ENCODE measurements at places on chromosomes 16 and 17.

GRCh38 chr16:57092786-57093411 lies 516 bp downstream of the CPNE2 start:
- peaks cover 7% of the 10 kb centered on the region for H3K27me3 ChIP-seq
- H3K36me3 ChIP-seq: no peaks in the 10 kb centered on the region
- peak overlapping the region; percentile 72 for H3K4me3 ChIP-seq
- H3K27ac ChIP-seq: no peak overlapping the region
- peaks cover 9% of the 10 kb centered on the region for H3K4me1 ChIP-seq
- DNase-seq: peak; percentile 58

- no peaks in the 10 kb centered on the region for H3K36me3 ChIP-seq
- peaks cover 55% of the 10 kb centered on the region for H3K4me1 ChIP-seq
- no peak overlapping the region for H3K4me3 ChIP-seq
- H3K27ac ChIP-seq: peak overlapping the region; percentile 33
Measured at GRCh38 chr16:74577882-74578366, 29.0 kb downstream of the GLG1 start.

DNA sequence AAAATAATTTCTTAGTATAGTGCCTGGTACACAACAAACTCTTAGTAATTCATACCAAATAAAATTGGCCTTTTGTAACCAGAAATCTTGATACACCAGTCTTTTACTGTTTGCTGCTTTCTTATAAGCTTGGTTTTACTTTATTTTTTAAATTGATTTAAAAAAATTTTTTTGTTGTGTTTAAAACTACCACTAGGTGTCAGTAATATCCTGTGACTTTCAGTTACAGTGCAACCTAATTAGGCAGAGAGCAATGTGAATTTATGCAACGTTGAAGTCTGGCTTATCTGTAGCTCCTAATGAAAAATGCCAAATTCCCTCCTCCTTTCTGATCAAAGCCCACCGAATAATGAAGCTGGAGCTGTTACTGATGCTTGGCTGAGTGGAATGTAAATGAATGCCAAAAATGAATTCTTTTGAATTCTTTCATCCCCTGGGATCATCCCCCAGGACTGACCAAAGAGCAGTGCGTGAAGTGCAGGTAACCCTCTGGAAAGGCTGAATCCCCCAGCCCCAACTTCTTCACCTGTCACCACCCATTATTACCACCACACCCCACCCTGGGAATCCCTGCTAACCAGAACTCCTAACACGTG lies 3.8 kb downstream of the ERCC4 start:
- no peak overlapping the region for H3K4me3 ChIP-seq
- peaks cover 21% of the 10 kb centered on the region for H3K4me1 ChIP-seq
- no peak for DNase-seq
- no peaks in the 10 kb centered on the region for H3K27me3 ChIP-seq
- H3K27ac ChIP-seq: no peak overlapping the region

DNA sequence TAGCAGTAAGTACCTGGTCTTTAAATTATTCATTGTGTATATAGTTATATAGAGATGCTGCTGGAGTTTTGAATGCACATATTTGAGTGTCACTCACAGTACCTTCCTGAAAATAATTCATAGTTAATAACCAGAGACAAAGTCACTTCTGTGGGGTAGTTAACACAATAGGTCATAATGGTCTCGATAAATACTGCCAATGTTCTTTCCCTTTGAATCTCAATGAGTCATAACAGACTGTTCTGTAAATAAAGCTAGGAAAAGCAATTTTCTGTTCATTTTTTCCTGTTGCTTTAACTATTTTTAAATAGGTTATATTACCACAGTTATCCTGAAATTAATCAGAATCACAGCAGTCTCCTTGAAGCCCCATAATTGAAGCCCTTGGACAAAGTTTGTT lies 87.2 kb downstream of the MAP2K4 start:
- no peak overlapping the region for H3K4me3 ChIP-seq
- H3K27ac ChIP-seq: no peak overlapping the region
- H3K27me3 ChIP-seq: no peaks in the 10 kb centered on the region
- no peak for DNase-seq

- H3K27ac ChIP-seq: no peak overlapping the region
- no peak for DNase-seq
- peaks cover 20% of the 10 kb centered on the region for H3K4me1 ChIP-seq
- H3K27me3 ChIP-seq: no peaks in the 10 kb centered on the region
Measured at GRCh38 chr17:5552841-5553240, 31.5 kb downstream of the NLRP1 start.

DNA sequence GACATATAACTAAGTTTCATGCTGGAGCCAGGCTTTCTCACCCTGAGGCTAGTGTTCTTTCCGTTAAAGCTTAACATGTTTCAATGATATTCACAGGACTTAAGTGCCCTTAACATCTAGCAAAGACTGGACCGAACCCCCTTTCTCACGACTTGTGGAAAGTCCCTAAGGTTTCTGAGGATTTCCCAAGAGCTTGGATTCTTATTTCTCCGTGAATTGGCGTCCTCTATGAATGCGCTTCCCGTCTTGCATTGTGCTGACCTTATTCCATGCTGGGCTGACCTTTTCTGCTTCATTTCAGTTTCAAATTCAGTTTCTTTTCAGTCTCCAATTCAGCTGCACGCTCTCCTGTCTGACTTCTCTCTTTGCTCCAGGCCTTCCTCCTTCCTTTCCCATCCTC lies 206.4 kb downstream of the HS3ST3A1 start:
- no peak overlapping the region for H3K27ac ChIP-seq
- H3K36me3 ChIP-seq: no peaks in the 10 kb centered on the region
- H3K4me1 ChIP-seq: no peaks in the 10 kb centered on the region
- H3K4me3 ChIP-seq: no peak overlapping the region
- H3K27me3 ChIP-seq: no peaks in the 10 kb centered on the region

DNA sequence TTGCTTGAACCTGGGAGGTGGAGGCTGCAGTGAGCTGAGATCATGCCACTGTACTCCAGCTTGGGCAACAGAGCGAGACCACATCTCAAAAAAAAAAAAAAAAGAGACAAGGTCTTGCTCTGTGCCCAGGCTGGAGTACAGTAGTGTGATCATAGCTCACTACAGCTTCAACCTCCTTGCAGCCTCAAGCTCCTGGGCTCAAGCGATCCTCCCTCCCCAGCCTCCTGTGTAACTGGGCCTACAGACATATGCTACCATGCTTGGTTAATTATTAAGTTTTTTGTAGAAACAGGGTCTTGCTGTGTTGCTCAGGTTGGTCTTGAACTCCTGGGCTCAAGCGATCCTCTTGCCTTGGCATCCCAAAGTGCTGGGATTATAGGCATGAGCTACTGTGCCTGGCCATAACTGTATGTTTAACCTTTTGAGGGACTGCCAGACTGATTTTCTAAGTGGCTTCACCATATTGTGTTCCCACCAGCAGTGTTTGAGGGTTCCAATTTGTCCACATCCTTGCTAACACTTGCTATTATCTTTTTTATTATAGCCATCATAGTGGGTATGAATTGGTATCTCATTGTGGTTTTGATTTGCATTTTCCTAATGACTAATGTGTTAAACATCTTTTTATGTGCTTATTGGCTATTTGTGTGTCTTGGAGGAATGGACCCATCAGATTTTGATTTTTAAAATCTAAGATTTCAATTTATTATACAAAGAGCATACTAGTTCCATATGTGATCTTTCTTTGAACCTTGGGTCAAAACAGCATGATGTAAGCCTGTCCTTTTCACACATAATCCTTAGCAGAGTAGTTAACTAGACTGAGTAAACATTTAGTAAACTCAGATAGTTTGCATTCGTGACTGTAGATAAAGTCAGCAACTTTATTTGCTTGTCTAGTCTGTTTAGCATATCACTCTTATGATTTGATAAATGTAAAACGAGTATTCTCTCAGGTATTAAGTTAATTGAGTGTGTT lies 38.1 kb upstream of the KPNB1 start:
- H3K36me3 ChIP-seq: peaks cover 18% of the 10 kb centered on the region
- no peaks in the 10 kb centered on the region for H3K27me3 ChIP-seq
- H3K4me1 ChIP-seq: peaks cover 9% of the 10 kb centered on the region
- no peak for DNase-seq
- no peak overlapping the region for H3K27ac ChIP-seq

DNA sequence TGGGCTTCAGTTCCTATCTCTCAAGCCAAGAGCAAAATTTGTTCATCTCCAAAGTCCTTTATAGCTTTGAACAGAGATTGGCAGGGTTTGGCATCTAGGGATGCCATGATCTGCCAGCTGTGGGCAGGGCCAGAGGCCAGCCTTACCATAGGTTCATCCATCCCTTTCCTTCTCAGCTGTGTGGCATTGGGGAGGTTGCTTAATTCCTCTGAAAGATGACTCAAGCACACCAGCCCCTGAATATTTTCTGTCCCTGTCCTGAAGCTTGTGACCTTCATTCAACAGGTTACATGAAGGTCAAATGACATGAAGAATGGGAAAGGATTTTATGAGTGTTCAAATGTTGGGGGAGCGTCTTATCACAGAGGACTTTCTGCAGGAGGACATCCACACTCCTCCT lies 3.4 kb downstream of the MT1G start:
- DNase-seq: no peak
- peaks cover 21% of the 10 kb centered on the region for H3K27me3 ChIP-seq
- peaks cover 2% of the 10 kb centered on the region for H3K36me3 ChIP-seq
- H3K4me1 ChIP-seq: peaks cover 23% of the 10 kb centered on the region
- H3K4me3 ChIP-seq: no peak overlapping the region
- H3K27ac ChIP-seq: no peak overlapping the region

DNA sequence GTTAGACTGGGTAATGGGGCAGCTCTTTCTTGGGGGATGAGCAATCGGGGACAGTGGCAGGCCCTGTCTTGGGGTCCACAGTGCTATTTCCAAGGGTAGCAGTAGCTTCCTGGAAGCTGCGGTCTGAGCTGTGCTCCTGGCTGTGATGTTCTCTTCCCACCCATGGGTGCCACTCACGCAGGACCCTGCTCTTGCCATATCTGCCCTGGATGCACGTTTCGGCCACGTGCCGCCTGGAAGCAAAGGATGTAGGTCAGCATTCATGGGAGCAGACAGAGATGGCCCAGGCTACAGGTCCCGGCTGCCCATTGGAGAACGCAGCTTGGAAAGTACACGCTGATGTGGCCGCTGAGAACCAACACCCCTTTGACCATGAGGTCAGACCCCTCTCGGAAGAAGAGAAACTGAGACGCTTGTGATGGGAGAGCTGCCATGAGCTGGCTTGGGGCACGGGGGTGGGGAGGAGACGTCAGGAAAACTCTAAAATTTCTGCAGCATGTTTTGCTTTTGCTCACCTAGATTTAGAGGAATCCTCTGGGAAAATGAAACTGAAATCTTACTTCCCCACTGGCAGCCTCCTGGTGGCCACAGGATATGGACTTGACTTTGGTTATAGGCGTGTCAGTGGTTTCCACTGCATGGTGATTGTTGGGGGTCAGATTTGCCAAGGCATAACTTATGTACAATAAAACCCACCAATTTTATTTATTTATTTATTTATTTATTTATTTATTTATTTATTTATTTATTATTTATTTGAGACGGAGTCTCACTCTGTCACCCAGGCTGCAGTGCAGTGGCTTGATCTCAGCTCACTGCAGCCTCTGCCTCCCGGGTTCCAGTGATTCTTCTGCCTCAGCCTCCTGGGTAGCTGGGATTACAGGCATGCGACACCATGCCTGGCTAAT lies 36.2 kb upstream of the IRF8 start:
- no peak for DNase-seq
- H3K4me3 ChIP-seq: no peak overlapping the region
- no peak overlapping the region for H3K27ac ChIP-seq
- H3K27me3 ChIP-seq: peaks cover 14% of the 10 kb centered on the region
- no peaks in the 10 kb centered on the region for H3K36me3 ChIP-seq

DNA sequence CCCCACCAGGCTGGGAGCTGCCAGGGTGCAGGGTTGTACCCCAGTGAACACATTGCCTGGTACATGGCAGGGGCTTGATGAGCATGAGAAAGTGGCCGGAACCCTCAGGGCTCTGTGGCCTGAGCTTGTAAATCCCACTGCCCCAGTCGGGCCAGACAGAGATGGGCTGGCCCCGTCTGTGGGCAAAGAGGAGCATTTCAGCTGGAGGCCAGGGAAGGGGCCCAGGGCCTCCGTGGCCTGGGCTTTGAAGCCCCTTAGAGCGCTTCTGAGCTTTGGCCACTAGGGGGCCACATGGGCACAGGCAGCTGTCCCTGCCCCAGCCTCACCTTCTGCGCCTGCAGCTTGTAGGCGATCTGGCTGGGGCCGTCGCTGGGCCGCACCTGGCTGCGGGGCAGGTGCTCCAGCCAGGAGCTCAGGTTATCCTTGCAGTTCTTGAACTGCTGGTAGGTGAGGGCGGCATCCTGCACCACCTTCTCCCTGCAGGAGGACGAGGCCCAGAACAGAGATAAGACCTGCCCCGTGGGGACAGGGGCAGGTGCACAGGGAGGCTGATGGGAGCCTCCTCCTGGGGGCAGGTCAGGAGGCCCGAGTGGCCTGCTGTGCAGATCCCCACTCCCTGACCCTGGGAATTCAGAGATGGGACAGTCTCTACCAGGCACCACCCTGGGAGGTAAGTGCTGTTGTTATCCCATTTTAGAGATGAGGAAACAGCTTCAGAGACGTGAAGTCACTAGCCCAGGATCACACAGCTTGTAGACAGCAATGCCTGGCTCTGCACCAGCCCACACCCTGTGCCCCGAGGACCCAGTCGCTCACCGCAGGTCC lies 12.8 kb downstream of the EVPL start:
- H3K27ac ChIP-seq: peak overlapping the region; percentile 15
- H3K36me3 ChIP-seq: no peaks in the 10 kb centered on the region
- no peaks in the 10 kb centered on the region for H3K27me3 ChIP-seq
- H3K4me1 ChIP-seq: peaks cover 5% of the 10 kb centered on the region

DNA sequence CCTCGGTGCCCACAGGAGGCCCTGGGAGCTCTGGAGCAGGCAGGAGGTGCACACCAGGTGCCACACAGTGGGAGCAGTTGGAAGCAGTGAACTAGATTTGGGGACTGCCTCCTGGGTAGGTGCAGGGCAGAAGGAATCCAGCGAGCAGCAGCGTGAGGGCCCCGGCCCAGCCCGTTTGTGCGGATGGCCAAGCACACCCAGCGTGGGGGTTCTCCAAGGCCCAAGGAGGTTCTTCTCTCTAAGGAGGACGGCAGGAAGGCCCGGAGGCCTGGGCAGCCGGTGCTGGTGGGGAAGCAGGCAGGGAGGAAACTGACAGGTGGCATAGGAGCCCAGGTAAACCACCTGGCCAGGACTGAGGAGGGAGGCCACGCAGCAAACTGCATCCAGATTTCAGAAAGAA lies 17.0 kb downstream of the SOX8 start:
- peaks cover 63% of the 10 kb centered on the region for H3K4me1 ChIP-seq
- peak overlapping the region; percentile 13 for H3K27ac ChIP-seq
- no peaks in the 10 kb centered on the region for H3K36me3 ChIP-seq

DNA sequence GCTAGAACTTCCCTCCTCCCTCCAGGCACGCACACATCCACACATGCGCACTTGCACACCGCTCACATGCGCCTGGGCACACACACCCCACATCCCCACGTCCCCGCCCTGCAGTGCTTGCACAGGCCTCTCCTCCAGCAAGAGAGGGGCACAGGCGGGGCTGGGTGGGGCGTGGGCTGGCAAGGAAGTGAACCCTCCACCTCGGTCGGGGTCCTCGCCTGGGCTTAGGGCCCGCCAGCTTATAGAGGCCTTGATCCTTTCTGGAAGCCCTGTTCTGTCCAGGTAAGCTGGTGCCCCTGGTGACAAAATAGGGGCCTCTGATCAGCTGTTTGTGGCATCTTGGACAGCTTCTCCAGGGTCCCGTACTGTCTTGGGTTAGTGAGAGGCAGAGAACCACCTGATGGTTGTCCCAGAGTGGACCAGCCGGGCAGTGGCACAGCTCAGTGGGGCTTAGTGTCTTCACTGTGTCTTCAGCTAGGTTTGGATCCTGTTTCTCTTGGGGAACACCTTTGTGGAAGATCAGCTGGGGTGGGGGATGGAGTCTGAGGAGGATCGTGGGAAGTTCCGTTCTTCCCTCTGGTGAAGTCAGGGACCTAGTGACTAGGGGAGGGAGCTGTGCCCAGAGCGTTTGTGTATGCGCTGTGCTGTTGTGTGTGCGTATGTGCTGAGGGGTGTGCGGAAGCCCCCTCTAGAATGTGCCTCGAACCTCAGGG lies 12.1 kb downstream of the TBX4 start:
- peaks cover 11% of the 10 kb centered on the region for H3K4me1 ChIP-seq
- H3K27ac ChIP-seq: no peak overlapping the region
- peaks cover 42% of the 10 kb centered on the region for H3K27me3 ChIP-seq
- no peak overlapping the region for H3K4me3 ChIP-seq
- DNase-seq: no peak
